ENCODE measurements at places on chromosomes 2 and 18. TPM values are rescaled to one million over a fixed set of nuclear protein-coding genes. Genes with fewer than 3 reads are reported as not detected.

GRCh38 chr2:54603357-54603756, 120.1 kb upstream of the EML6 start:
- no peak for DNase-seq

DNA sequence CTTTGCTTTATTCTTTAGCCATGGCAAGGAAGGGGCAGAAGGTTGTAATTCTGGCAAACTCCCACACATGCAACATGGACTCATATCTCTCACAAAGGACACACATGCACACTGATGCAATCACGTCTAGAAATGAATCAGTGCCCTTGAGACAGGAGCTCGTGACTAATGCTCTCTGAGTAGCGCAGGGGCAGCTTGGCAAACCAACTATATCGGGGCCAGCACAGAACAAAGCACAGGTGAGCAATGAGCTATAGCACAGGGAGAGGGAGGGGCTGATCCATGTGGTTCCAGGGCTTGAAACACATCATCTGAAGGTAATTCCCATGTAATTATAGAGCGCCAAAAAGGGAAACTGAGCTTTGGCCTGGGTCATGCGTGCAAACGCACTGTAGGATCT, 165.2 kb upstream of the KLF7 start:
- peak; percentile 73 for DNase-seq

GRCh38 chr2:135685361-135685760, 56.3 kb upstream of the UBXN4 start:
- DNase-seq, result no peak

DNA sequence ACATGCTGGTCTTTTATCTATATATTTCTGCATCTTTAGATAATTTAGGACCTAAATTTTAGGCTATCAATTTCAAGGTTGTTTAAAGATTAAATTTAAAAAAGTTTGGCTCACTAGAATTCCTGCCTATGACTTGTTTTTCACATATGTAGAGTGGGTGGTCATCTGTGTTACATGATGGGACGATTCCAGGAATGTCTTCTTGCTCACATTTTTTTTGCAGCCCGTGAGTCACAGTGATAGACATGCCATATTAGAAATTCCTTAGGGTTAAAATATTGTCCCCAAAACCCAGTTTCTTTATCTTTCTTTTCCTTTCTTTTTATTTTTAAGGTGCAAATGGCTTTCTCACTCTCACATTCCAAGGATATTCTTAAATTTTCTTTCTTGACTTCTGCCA, 652.0 kb downstream of the PLCL1 start:
- DNase-seq, result no peak

- DNase-seq, result no peak
Observed at GRCh38 chr2:163324677-163325076, 411.1 kb downstream of the FIGN start.

GRCh38 chr2:73257425-73258125, 23.5 kb downstream of the CCT7 start:
- no peak for DNase-seq

- DNase-seq, result no peak
Observed at GRCh38 chr2:17190527-17190926, 327.7 kb downstream of the RAD51AP2 start.

Gene SP5
- 1.8 TPM for total RNA-seq

DNA sequence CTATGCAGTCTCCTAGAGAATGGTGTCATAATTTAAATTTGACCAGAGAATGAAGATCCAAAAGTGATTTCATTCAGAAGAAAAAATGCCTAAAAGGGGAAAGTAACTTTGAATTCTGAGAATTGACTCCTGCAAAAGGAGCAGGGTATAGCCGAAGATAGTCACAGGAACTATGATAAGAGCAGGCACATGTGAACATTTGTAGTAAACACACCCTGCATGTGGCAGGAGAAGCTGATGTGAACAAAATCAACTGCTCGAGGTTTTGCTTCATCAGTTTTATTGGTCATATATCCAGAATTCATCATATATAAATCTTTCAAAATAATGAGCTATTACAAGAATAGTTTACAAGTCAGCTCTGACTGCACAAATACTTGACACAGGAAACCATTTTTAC, 14.0 kb downstream of the MCFD2 start:
- DNase-seq, result no peak
